ENCODE measurements at places on chromosomes 7 and 10.

DNA sequence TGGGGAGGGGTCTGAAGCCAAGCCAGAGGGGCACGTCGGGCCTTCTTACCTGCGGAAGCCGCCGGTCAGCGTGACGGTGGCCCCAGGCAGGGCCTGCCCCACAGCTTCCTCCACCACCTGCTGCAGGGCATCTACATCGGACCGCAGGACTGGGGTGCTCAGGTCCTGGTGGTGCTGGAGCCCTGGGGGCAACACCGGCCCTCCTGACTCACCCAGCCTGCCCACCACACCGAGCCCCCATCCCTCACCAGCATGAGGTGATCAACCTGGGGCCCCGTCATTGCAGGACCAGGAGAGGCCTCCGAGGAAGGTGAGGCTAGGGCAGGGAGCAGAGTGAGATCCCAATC, 8.0 kb downstream of the POLM start:
- DNase-seq = no peak

- no peak for DNase-seq
These were observed 92.0 kb upstream of the FAM180A start for GRCh38 chr7:135840591-135840990.

GRCh38 chr7:100540073-100540723, 1.2 kb downstream of the AGFG2 start:
- no peak for DNase-seq

DNA sequence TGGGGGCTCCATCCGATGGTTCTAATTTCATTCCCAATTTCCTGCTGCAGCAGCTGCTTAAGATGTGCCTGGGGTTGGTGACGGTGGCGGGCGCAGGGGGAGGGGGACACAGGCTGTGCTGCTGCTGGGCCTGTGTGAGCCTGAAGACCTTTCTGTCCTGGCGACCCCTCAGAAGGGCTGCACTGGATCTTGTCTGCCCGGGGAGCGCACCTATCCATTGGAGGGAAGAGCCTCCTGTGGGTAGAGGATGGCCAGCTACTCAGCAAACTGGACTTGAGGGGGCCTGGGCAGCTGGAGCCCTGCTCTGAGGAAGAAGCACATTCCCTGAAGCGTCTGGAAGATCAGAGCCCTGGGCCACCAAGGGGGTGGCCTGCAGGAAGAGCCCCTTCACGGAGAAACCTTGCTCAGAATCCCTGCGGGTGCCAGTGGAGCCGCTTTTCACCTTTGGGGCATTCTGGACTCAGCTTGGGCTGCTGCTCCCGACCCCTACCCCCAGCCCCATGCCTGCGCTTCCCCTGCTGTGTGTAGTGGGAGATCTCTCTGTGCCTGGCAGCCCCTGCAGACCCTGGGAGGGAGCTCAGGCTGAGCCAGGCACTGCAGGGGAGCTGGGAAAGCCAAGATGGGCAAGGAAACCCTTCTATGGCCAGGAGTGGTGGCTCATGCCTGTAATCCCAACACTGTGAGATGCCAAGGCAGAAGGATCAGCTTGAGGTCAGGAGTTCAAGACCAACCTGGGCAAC, 17.8 kb downstream of the LDB3 start:
- no peak for DNase-seq

DNA sequence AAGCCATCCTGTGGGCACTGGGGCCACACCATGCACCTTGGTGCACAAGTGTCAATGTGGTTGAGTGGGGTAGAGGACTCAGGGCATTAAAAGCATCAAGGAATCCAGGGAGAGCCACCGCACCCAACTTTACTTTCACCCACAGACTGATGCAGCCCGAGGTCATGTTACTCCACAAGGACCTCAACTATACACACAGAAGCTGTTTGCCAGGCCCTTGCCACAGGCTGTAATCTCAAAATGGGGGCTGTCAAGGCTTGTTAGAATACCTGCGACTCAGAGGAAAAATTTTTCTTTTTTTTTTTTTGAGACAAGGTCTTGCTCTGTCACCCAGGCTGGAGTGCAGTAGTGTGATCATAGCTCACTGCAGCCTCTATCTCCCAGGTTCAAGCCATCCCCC, 26.5 kb upstream of the KCTD7 start:
- no peak for DNase-seq

DNA sequence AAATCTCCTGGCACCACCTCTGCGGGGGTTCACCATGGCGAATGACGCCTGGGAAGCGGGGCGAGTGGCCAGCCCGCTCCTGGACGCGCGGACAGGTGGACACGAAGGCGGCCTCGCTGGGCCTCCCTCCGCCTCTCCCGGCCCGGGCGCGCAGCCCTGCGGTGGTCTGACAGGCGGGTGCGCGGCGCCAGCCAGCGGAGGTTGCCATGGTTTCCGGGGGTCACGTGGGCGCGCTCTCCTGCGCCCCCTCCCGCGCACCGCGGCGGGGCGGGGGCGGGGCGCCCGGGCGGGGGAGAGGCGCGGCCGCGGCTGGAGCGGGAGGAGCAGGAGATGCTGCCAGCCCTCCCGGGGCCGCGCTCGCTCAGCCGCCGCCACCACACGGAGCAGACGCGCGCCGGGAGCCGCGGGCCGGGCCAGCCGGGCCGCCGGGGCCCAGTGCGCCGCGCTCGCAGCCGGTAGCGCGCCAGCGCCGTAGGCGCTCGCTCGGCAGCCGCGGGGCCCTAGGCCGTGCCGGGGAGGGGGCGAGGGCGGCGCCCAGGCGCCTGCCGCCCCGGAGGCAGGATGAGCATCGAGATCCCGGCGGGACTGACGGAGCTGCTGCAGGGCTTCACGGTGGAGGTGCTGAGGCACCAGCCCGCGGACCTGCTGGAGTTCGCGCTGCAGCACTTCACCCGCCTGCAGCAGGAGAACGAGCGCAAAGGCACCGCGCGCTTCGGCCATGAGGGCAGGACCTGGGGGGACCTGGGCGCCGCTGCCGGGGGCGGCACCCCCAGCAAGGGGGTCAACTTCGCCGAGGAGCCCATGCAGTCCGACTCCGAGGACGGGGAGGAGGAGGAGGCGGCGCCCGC, at the start of gene PRKAR2B:
Gene PRKAR2B, plus strand, starts transcription at position 359 of the 848 bp plus-strand sequence. Its CDS starts 203 bp downstream, at position 562.
- DNase-seq = peak; percentile 88

DNA sequence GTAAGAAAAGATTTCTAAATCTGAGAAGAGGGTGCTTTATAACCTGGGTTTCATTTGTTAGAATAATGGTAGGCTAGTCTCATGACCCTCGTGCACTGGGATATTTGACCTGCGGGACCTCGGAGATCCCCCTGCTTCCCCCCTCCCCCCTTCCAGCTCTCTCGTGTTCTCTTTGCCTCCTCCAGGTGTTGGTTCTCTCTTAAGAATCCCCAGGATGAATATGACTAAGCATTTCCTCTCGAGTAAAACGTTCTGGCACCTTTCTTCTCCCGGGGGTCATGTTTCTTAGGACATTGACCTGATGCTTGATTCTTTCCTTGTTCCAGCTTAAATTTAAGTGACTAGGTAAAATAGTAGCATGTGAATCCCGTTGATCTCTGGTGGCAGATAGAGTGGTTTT, 71.2 kb downstream of the SHH start:
- no peak for DNase-seq

DNA sequence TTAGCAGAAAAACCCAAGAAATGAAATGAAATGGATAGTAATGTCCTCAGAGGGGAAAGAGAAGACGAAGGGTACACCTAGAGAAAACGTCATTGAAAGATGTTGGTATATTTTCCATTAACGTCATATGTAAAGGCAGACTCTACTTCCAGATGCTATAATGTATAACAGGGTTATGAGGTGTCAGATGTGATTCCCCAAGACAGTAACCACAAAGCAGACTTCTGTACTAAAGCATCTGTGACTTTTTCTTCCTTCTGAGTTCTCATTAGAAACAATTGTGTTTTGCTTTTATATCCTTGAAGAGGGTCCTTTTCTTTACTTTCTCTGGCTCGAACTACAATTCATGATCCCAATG, 37.4 kb downstream of the LRRC72 start:
- no peak for DNase-seq

DNA sequence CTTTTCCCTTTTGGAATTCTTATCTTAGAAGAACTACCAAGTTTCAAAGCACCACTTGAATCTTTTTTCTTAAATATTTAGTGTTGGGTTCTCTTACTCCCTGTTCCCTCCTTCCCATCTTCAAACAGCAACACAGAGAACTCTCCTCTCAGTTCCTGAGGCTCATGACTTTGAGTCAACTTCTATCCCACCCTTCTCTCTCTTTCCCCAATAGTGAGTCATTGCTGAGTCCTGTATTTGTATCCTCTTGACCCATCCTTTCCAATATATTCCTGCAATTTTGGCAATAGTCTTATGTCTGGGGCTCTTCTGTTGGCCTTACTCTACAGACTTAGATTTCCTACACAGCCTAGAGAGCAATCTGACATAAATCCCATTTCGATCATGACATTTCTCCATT, 20.8 kb upstream of the JCAD start:
- no peak for DNase-seq

DNA sequence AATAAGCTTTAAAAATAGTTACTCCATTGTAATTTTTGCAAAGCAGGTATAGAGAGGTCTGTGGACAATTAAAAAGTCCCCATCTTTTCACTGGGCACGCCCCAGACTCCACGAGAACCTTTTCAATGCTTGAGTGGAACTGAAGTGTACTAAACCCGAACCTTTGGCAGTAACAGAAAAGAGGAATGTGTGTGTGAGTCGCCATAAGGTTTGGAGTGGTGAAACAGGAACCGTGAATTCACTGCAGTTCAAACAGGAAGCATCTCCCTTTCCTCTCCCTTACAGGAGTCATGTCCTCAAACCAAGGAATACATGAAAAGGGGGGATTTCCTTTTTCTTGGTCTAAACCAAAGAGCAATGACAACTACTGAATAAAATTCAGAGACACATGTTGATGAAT, 23.2 kb downstream of the NDUFB2 start:
- no peak for DNase-seq

DNA sequence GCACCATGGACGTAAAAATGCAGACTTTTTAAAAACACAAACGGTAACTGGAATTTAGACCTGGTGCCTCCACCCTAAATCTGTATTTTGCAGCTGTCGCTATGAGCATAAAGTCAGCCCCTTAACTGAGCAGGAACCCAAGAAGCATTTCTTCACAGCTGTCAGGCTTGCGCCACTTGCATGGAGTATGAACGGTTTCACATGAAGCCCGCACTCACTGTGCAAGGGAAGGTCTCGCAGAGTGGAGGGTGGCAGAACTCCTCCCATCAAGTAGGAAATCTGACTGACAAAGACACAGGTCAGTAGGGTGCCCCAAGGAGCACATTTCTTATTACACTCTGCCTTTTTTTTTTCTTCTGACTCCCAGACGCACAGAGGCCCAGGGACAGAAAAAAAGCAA, 58.5 kb downstream of the ELMO1 start:
- DNase-seq = no peak

GRCh38 chr10:116271593-116272439, 1.2 kb downstream of the GFRA1 start:
- no peak for DNase-seq

GRCh38 chr7:91343420-91343960, 79.3 kb downstream of the FZD1 start:
- DNase-seq = no peak

- no peak for DNase-seq
These were observed 385.5 kb upstream of the PFKP start for GRCh38 chr10:2681891-2682290.

DNA sequence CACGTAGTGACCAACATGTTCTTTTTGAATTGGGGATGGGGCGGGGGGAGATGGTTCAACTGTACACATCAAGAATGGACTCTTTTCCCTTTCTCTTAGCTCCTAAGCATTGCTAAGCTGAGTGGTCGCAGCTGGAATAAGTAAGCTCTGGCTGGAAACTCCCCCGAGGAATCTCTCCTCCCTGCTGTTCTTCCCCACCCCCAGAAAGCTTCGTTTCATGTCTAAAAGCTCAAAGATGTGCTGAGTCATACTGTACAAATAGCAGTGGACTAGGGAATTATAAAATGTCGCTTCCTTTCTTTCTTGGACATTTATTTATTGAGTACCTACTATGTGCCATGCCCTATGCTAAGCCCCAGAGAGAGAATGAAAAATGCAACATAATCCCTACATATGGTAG, 191.1 kb upstream of the ADO start:
- no peak for DNase-seq

- DNase-seq = no peak
These were observed 15.8 kb upstream of the SLF2 start for GRCh38 chr10:100896876-100897461.

- DNase-seq = no peak
These were observed 75.8 kb upstream of the IMMP2L start for GRCh38 chr7:111638078-111638477.

- peak; percentile 58 for DNase-seq
These were observed 11.3 kb upstream of the TOMM7 start for GRCh38 chr7:22833957-22834356.

GRCh38 chr7:107208024-107208521, 39.3 kb downstream of the HBP1 start:
- DNase-seq = no peak

DNA sequence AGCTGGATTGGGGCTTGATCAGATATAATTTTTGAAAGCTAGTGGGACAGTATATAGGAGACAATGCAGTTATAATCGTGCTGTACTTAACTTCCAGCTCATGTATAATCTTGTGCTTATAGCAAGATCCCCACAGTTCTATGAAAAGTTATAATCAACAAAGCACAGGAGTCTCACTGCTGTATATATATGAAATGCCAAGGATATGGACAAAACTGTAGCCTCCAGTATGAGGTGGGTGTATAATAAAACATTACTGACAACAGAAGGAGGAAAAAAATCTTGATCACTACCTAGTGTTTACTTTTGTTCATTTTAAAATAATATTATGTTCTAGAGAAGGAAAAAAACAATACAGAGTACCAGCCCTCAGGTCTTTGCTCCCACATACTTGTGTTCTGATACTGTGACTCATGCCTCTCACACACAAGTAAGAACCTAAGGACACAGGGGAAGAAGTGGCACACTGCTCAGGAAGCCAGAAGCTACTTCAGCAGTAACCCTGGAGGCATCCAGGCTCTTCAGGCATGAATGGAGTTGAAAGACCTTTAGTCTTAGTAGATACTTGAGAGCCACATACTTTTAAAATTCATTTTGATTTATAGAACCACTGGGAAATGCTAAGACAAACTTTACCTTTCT, 265.7 kb upstream of the IMMP2L start:
- peak; percentile 12 for DNase-seq

DNA sequence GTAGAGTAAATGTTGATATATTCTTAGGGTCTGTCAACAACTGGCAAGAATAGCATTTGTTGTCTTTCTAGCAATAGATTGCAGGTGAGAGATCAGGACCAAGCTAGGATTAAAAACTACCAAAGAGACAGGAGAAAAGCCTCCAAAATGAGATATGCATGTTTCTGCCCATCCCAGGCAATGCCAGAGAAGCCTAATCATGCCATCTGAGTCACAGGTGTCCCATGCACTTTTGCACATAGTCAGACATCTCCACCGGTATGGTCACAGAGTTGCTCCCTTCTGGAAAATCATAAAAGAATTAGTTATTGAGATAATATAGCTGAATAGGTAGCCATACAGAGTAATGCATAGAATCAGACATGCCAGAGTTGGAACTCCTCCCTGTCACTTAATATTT, 50.6 kb downstream of the PDK4 start:
- no peak for DNase-seq

- no peak for DNase-seq
These were observed 23.1 kb downstream of the MDFIC start for GRCh38 chr7:114944745-114945625.
